Stimulated activated CD4-positive, alpha-beta T cell treated with anti-CD3 and anti-CD28 coated beads, Interleukin-4, amount 100 ng/mL, for 1 hour (primary cell): ENCODE measurements at places on chromosomes 7 and 10.

DNA sequence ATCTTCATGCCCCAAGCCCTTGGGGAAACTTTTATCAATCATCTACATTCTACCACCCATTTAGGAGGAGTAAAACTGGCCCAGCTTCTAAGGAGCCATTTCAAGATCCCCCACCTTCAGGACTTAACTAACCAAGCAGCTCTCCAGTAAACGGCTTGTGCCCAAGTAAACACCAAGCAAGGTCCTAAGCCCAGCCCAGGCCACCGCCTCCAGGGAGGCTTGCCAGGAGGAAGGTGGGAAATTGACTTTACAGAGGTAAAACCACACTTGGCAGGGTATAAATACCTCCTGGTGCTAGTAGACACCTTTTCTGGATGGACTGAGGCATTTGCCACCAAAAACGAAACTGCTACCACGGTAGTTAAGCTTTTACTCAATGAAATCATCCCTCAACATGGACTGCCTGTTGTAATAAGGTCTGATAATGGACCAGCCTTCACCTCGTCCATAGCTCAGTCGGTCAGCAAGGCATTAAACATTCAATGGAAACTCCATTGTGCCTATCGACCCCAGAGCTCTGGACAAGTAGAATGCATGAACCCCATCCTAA, 5.6 kb downstream of the AKR1B15 start:
- no peak for DNase-seq

- peak; percentile 19 for DNase-seq
Observed at GRCh38 chr10:91635401-91636400, 2.8 kb upstream of the PPP1R3C start.

GRCh38 chr7:129843365-129843898, 109.3 kb downstream of the UBE2H start:
- no peak for DNase-seq

- no peak for DNase-seq
Observed at GRCh38 chr10:42553064-42553407, 85.3 kb downstream of the ZNF33B start.

DNA sequence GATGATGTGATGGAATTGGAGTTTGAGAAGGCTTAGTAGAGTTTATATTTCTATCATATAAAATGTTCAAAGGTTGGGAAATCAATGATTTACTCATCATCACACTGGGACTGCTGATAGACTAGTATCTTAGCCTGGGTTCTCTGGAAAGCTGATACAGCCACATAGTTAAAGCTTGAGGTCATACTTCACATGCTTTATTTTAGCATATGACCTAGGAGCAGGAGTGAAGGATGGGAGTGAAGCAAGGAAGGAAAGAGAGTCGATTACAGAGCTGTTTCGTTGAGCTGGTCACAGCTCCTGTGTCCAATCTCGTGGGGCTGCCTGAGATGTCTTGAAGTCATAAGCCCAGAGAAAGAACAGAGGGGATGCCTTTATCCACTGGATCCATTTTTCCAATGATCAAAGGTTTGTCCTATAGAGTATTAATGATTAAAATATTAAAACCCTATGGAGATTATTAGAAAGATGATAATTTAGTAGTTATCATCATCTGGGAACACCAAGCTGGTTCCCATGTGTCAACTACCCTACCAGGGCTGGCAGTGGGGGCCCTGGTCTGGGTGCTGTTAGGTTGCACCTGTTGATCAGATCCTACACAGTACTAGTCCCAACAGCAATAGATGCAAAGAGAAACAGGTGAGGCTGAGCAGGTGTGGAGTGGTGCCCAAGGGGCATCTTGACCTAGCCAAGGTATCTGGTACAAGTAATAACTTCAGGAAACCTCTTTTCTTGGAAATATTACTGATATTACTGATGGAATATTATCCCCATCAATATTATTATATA, 77.8 kb downstream of the BAMBI start:
- no peak for DNase-seq
